ENCODE measurements at places on chromosomes 6 and 20. TPM values are rescaled to one million over a fixed set of nuclear protein-coding genes. Genes with fewer than 3 reads are reported as not detected.

GMDS gene
- total RNA-seq = 36.0 TPM

DNA sequence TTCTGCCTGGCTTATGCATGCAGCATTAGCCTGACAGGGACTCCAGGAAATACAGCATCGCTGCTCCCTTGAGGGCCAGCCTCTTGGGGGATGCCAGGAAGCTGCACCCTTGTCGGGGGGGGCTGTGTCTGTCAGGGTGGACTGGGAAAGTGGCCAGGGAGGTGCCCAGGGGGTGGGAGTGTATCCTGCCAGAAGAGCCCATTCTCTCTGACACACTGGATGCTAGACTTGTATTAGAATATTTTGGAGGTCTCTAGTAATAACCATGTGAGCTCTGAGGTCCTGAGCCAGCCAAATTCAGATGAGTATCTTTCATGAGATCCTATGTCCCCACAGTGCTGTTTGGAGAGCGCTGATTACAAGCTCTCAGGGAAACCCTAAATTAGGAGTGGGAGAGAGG, 89.1 kb downstream of the MYLK4 start:
- DNase-seq = no peak
- no peaks in the 10 kb centered on the region for H3K4me1 ChIP-seq
- no peaks in the 10 kb centered on the region for H3K27me3 ChIP-seq
- H3K36me3 ChIP-seq = no peaks in the 10 kb centered on the region
- H3K27ac ChIP-seq = no peak overlapping the region
- H3K4me3 ChIP-seq = no peak overlapping the region

NKAIN2 gene
- total RNA-seq = 9.5 TPM

TSPO2 gene
- not detected for total RNA-seq

PCMT1 gene
- total RNA-seq = 58.5 TPM

GRCh38 chr6:70706491-70707123, 38.9 kb downstream of the SMAP1 start:
- no peak overlapping the region for H3K27ac ChIP-seq
- DNase-seq = peak; percentile 17
- H3K27me3 ChIP-seq = no peaks in the 10 kb centered on the region
- peaks cover 11% of the 10 kb centered on the region for H3K4me1 ChIP-seq

- peak overlapping the region; percentile 91 for H3K4me3 ChIP-seq
- H3K36me3 ChIP-seq = peaks cover 8% of the 10 kb centered on the region
- peak; percentile 32 for DNase-seq
- H3K4me1 ChIP-seq = peaks cover 20% of the 10 kb centered on the region
- no peak overlapping the region for H3K27ac ChIP-seq
- peaks cover 10% of the 10 kb centered on the region for H3K27me3 ChIP-seq
These were observed 547 bp downstream of the SAMD5 start for GRCh38 chr6:147508866-147509608.

DNA sequence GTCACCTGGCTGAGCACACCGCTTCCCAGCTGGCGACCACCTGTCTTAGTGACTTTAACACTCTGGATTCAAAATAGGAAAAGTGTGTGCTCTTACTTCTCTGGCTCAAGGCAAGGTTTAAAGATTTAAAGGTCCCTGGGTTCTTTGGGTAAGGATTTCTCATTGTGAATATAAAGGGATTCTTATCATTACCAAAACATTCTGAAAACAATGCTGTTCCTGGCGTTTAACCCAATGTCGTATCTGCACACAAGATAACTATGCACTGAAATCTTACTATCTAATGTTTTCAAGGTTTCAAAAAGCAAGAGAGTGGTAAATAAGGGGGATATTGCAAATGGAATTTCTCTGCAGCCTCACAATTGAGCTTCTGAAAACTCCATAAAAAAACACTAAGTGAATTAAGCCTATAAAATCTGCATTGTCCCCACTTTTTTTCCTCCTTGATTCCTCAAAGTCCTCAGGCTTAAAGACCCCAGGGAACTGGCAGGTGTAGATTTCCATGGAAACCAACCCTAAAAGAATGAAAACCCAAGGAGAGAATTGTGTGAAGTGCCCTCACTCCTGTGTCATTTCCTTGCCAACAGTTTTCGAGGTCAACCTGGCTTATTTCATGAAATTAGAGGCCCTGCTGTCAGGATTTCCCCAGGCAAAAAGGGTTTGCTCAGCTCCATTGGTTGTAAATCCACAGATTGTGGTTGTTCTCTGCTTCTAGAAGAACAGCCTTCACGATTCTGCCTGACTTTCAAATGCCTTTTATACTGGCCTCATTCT, 44.0 kb downstream of the BMP2 start:
- H3K27ac ChIP-seq = no peak overlapping the region
- no peak overlapping the region for H3K4me3 ChIP-seq
- peaks cover 9% of the 10 kb centered on the region for H3K4me1 ChIP-seq
- no peaks in the 10 kb centered on the region for H3K36me3 ChIP-seq
- no peaks in the 10 kb centered on the region for H3K27me3 ChIP-seq
- DNase-seq = no peak

DNA sequence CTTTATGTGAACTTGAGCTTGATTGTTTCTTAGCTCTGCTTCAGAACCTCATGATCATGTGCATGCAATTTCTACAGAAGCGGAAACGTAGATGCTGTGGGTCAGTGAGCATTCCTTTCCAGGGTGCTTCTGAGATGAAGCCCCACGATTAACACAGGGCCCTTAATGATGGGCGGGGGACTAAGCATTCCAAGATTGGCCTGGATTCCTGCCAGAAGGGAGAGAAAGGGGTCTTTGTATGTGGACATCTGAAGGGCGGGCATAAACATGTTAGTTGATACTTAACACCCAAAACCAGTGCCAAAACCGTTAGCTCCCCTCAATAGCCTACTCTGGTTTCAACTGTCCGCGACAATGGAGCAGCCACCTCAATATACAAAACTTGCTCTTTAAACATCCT, 46.9 kb upstream of the POU3F2 start:
- no peaks in the 10 kb centered on the region for H3K36me3 ChIP-seq
- no peak overlapping the region for H3K27ac ChIP-seq
- peaks cover 2% of the 10 kb centered on the region for H3K27me3 ChIP-seq

FGD2 gene
- total RNA-seq = 0.10 TPM

- H3K27ac ChIP-seq = no peak overlapping the region
- no peaks in the 10 kb centered on the region for H3K27me3 ChIP-seq
- H3K4me1 ChIP-seq = no peaks in the 10 kb centered on the region
- H3K4me3 ChIP-seq = no peak overlapping the region
- no peak for DNase-seq
These were observed 224.8 kb upstream of the MAP3K7 start for GRCh38 chr6:90811596-90812226.

DNA sequence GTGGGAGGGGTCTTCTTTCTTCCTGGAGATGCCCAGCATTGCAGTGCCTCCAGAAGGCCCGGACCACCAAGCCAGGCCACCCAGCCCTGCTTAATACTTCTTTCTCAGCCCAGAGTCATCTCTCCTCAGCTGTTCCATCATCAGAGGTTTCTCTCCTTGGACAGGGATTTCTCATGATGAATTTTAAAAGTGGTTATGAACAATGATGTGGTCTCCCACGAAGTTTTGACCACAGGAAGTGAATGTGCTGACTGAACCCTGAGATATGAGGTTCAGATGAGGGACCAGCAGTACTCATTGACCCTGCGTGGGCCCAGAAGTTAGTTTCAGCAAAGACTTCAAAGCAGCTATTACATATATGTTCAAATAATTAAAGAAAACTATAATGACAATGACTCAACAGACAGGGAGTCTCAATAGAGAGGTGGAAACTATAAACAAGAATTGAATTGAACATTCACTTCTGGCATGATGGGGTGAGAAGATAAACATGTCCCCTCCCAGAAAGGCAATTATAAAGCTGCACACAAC, 114.5 kb upstream of the SLC22A16 start:
- DNase-seq = no peak
- H3K27ac ChIP-seq = no peak overlapping the region
- no peaks in the 10 kb centered on the region for H3K36me3 ChIP-seq
- H3K4me3 ChIP-seq = no peak overlapping the region
- no peaks in the 10 kb centered on the region for H3K27me3 ChIP-seq

SLC35D3 gene
- total RNA-seq = not detected

DNA sequence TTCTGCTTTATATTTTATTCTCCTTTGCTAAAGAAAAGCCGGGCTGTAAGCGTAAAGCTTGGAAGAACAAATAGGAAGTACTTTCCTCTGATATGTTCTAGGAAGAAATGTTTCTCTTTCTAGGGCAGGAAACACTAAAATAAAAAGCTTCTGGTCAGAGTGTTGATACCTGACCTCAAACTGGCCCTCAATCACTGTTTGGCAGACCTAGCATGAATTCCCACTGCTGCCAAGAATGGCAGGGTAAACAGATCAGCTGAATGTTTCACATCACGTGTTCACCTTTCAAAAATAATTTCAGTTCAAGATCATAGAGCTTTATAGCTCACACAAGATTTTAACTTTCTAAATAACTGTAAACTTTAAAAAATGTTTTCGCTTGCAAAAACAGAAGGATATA, 2.9 kb downstream of the MPC1 start:
- DNase-seq = no peak
- H3K4me1 ChIP-seq = peaks cover 10% of the 10 kb centered on the region
- H3K27me3 ChIP-seq = no peaks in the 10 kb centered on the region
- H3K4me3 ChIP-seq = no peak overlapping the region

- H3K27me3 ChIP-seq = no peaks in the 10 kb centered on the region
- H3K4me3 ChIP-seq = no peak overlapping the region
- no peak for DNase-seq
- no peaks in the 10 kb centered on the region for H3K36me3 ChIP-seq
- H3K4me1 ChIP-seq = peaks cover 10% of the 10 kb centered on the region
These were observed 43.5 kb downstream of the TFAP2B start for GRCh38 chr6:50862176-50862575.

DNA sequence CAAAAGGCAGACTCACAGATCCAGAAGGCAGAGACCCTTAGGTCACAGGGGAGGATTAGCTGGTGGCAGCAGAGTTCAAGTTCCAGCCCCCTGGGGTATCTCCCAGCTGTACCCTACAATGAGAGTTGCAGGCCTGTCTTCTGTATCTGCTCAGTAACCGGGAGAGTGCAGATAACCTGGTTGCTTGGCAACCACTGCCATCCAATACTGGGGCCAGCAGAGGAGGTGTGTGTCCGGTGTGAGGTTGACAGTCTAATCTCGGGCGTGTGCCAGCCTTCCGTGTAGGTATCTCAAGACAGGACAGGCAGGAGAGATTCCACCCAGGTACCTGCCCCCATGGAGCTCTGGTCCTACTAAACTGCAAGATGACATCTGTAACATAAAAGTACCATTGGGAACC, 56.6 kb upstream of the TBC1D7 start:
- no peak overlapping the region for H3K27ac ChIP-seq
- DNase-seq = no peak
- peaks cover 27% of the 10 kb centered on the region for H3K4me1 ChIP-seq
- H3K4me3 ChIP-seq = no peak overlapping the region

DNA sequence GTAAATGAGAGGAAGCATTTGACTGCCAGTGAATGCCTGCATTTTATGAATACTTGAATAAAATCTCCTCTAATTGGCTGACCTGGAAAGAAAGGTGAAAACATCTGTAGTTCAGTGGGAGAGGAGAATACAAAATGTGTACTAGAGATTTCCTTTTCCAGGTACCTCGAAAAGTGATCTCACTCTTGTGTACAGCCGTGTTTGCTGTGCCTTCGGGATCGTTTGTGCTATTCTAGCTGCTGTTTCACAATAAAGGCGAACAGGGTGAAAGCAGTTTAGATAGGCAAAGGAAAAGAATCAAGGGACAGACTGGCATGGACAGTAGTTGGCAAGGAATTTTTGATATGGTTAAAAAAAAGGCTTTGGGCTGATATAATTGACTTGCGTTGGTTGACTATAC, 112.3 kb downstream of the ARID1B start:
- no peak overlapping the region for H3K4me3 ChIP-seq
- H3K36me3 ChIP-seq = no peaks in the 10 kb centered on the region

GRCh38 chr6:142087950-142088857, 44.5 kb upstream of the GJE1 start:
- H3K4me1 ChIP-seq = peaks cover 5% of the 10 kb centered on the region
- H3K4me3 ChIP-seq = no peak overlapping the region
- no peaks in the 10 kb centered on the region for H3K27me3 ChIP-seq
- H3K27ac ChIP-seq = no peak overlapping the region
- H3K36me3 ChIP-seq = no peaks in the 10 kb centered on the region
- DNase-seq = no peak

- H3K4me3 ChIP-seq = no peak overlapping the region
- H3K27ac ChIP-seq = no peak overlapping the region
- H3K27me3 ChIP-seq = peaks cover 16% of the 10 kb centered on the region
- H3K36me3 ChIP-seq = no peaks in the 10 kb centered on the region
- H3K4me1 ChIP-seq = peaks cover 20% of the 10 kb centered on the region
- DNase-seq = no peak
These were observed 185.8 kb downstream of the TTLL2 start for GRCh38 chr6:167510648-167511047.

BFSP1 gene
- 3.5 TPM for total RNA-seq

AMD1 gene
- 50.5 TPM for total RNA-seq

DNA sequence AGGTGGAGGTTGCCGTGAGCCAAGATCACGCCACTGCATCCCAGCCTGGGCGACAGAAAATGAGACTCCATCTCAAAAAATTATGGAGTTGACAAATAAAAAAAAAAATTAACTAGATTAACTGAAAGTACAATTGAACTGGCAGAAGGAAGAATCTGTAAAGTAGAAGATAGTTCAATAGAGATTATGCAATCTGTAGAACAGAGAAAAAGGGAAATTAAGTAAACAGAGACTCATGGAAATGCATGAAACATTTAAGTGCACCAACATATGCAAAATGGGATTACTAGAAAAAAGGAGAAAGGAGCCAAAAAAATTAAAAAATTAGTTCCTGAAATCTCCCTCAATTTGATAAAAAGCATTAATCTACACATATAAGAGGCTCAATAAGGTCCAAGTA, 188.8 kb upstream of the KHDRBS2 start:
- no peak for DNase-seq
- H3K27me3 ChIP-seq = no peaks in the 10 kb centered on the region
- H3K4me1 ChIP-seq = no peaks in the 10 kb centered on the region
- H3K36me3 ChIP-seq = no peaks in the 10 kb centered on the region
- no peak overlapping the region for H3K27ac ChIP-seq
- H3K4me3 ChIP-seq = no peak overlapping the region

GRCh38 chr6:162468326-162468725, 259.2 kb downstream of the PRKN start:
- DNase-seq = no peak
- H3K4me1 ChIP-seq = peaks cover 3% of the 10 kb centered on the region
- H3K27ac ChIP-seq = no peak overlapping the region
- no peaks in the 10 kb centered on the region for H3K36me3 ChIP-seq

- no peaks in the 10 kb centered on the region for H3K36me3 ChIP-seq
- H3K27me3 ChIP-seq = no peaks in the 10 kb centered on the region
- H3K4me1 ChIP-seq = peaks cover 43% of the 10 kb centered on the region
- H3K27ac ChIP-seq = no peak overlapping the region
These were observed 57.0 kb downstream of the SLX4IP start for GRCh38 chr20:10492065-10492464.

- DNase-seq = no peak
- H3K27ac ChIP-seq = no peak overlapping the region
- peaks cover 2% of the 10 kb centered on the region for H3K4me1 ChIP-seq
- H3K4me3 ChIP-seq = no peak overlapping the region
- H3K36me3 ChIP-seq = peaks cover 6% of the 10 kb centered on the region
These were observed 8.5 kb downstream of the EBF4 start for GRCh38 chr20:2700913-2701620.

CTCFL gene
- 0.21 TPM for total RNA-seq
